ENCODE measurements at places on chromosomes 4 and X.

DNA sequence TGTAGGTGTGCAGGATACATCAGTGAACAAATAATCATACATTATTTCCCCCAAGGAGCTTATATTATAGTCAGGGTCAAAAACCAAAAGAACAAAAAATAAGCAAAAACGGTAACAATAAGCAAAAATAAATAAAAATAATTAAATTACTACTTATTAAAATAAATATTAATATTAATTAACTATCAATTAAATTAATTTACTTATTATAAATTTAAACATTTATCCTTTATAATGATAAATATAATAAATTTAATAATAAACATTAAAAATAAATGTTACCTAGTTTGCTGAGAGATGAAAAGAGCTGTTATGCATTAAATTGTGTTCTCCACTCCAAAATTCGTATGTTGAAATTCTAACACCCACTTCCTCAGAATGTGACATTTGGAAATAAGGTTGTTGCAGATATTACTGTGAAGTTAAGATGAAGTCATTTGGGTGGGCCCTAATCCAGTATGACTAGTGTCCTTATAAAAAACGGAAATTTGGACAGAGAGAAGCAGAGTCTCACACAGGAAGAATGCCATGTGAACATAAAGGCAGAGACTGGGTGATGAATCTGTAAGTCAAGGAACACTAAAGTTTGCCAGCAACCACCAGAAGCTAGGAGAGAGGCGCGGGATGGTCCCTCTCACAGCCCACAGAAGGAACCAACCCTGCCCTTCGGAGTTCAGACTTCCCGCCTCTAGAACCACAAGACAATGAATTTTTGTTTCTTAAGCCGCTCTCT, 67.2 kb upstream of the IBSP start:
- DNase-seq: no peak

- no peak for DNase-seq
These were observed 17.1 kb upstream of the C1QTNF7 start for GRCh38 chr4:15410750-15411149.

- no peak for DNase-seq
These were observed 11.0 kb upstream of the SH3BP2 start for GRCh38 chr4:2781911-2782310.

DNA sequence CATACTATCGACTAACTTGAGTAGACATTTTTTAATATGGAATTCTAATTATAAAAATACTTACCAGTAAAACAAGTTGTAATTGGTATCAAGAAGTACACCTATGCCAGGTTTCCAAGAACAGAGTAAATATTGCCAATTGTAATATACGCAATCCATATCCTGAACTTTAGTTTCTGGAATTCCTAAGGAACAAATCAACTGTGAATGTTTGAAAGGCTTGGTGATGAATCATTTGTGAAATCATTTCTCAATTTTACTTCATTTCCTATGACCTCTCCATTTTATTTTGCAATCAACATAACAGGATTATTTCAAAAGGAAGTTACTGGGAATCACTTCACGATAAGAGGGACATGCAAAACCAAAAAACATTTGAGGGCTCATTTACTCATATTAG, 3.7 kb downstream of the IL13RA2 start:
- DNase-seq: no peak

GRCh38 chrX:139930916-139931645, 1.8 kb downstream of the ATP11C start:
- peak; percentile 64 for DNase-seq

DNA sequence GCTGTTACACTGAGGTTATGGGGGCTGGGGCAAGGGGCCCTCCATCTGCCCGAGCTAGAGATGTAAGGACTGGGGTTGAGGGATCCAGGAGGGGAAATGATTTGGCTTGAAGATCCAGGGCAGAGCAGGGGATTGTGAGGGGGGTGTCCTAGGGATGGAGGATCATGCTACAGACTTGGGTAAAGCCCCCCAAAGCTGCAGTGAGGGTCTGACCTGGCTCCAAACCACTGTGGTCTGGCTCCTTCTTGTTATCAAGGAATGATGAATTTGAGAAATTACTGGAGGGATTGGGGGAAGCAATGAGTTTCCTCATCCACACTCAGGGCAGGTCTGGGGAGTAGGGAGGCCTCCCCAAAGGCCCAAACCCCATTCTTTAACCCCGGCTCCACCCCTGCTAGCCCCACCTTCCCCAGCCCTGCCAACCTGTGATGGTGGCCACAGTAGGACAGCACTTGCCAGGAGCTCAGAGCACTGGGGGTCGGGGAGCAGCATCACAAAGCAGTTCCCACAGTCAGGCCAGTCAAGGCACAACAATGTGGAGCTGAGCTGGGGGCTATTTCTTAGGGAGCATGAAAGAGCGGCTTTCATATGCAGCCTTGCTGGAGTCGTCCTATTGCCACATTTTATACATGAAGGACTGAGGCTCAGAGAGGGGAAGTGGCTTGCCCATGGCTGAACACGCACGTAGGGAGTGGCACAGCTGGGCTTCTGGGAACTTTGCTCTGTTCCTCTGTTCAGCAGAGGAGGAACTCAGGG, 165.5 kb downstream of the EFNB1 start:
- no peak for DNase-seq

GRCh38 chr4:534101-534575, 35.1 kb downstream of the PIGG start:
- no peak for DNase-seq

GRCh38 chr4:15354371-15355297, 73.2 kb upstream of the C1QTNF7 start:
- no peak for DNase-seq

DNA sequence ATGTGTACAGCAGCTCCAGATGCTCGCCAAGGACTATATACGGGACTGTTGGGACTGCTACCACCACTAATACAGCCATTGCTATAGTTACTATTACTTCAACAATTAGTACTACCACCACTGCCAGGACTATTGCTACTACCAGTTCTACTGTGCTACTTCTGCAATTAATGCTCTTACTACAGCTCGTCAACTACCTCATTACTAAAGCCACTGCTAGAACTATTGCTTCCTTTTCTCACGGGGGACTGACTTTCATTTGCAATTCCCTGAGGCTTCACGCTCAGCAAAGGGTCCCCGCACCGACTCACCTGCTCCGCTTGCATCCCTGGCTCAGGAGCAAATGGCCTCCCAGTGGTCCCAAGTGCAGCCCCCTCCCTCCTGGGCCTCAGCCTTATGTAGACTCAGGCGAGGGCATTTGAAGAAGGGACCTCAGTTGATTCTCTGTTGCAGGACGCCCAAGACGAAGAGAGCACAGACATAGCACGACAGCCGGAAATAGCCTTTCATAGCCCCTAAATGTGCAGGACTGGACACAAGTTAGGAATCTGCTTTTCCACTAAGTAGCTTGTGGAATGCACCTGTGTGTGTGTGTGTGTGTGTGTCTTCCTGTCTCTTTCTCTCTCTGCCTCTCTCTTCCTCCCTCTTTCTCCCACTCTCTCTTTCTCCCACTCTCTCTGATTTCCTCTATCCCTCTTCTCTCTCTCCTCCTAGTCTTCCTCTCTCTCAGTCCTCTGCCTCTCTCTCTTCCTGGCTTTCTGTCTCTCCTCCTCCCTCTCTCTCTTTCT, 294.8 kb downstream of the ASMT start:
- no peak for DNase-seq

All from right lobe of liver (tissue), 6 donors.